M059J (cell line): ENCODE measurements at places on chromosomes 7 and 10. TPM values are rescaled to one million over a fixed set of nuclear protein-coding genes. Genes with fewer than 3 reads are reported as not detected.

The FAM221A gene
- 5.3 and 7.0 TPM in 2 replicates for total RNA-seq

The H2BK1 gene
- not detected in 2 replicates for total RNA-seq

GRCh38 chr7:155164316-155164715 is 94.2 kb downstream of the HTR5A start:
- no peak for DNase-seq

DNA sequence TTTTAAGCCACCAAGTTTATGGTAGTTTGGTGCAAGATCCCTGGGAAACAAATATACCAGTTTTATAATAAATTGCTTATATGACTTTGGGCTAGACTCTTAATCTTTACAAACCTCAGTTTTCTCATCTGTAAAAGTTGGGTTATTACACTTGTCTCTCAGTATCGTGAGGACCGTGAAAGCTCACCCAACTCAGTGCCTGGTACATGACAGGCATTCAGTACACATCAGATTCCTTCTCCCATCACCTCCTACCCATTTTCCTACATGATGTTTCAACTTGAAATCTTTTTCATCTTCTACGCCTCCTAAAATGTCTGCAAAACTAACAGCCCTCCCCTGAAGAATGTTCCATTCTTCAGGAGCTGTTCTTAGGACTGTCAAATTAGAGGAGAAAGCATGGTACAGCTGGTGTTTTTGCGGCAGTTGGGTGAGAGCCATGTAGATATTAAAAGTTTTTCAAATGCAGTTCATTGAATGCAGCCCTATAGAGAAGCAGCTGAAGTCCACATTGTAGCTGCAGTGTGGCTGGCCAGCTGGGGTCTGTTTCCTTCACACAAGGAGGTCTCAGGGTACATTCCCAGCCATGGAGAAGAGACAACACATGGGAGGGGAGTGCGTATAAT is 812.8 kb downstream of the LRMDA start:
- DNase-seq, result no peak

DNA sequence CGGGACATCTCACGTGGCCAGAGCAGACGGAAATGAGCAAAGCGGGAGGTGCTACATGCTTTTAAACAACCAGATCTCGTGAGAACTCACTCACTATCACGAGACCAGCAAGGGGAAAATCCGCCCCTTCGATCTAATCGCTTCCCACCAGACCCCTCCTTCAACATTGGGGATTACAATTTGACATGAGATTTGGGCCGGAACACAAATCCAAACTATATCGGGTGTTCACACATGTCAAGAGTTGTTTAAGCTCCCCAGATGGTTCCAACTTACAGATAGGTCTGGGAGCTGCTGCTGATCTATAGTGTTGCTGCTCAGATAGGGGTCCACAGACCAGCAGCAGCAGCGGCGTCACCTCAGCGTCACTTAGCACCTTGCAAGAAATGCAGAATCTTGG is 194.9 kb downstream of the GPAM start:
- no peak for DNase-seq

DNA sequence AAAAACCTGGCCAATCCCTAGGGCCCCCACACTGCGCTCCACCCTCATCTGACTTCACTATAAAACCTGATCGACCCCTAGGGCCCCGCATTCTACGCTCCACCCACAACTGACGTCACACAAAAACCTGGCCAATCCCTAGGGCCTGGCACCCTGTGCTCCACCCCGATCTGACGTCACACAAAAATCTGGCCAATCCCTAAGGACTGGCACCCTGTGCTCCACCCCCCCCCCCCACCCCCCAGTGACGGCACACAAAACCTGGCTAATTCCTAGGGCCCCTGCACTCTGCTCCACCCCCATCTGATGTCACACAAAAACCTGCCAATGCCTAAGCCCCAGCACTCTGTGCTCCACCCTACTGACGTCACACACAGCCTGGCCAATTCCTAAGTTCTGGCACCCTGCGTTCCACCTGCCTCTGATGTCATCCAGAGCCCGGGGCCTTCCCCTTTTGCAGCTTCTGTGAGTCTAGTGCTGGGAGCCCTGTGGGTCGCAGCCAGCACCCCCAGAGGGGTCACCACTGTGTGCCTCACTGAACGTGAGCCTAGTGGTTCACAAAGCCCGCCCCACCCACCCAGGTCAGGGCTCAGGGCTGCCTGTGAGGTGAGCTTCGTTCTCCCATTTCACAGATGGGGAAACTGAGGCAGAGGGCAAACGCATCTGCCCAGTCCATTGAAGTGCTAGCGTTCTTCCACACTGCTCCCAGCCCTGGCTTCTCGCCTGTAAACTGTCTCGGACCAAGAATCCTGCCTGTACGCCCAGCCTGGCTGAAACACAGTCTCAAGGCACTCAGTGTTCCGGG is 40.6 kb downstream of the MICALL2 start:
- DNase-seq, result peak; percentile 51

- DNase-seq, result peak; percentile 33
Observed at GRCh38 chr10:119602241-119603095, 5.7 kb upstream of the TIAL1 start.

GRCh38 chr7:157407512-157408257 is 70.9 kb downstream of the DNAJB6 start:
- no peak for DNase-seq

DNA sequence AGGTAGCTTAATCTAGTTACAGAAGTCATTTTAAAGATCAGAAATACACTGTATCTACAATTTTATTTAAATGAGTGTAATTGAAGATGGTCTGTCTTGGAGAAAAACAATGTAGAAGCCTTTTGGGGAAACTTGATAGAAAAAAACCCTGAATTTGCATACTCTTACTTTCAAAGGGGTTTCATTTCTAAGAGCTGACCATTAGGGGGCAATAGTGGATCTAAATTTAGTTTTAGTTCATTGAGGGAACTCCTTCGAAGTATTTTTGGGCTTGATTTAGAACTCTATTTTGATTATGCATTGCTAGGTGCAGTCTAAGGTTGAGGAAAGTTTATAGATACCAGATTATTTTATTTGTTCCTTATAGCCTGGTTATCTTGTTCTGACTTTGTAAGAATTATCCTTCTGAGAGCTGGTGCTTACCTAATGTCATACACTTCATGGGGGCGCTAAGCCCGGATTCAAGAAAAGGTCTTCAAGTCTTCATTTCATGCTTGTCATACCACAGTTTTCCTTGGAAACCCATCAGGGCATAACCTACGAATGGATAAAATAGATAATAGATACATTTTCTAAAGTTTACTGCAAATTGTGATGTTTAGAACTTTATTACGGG is 69.1 kb upstream of the MXI1 start:
- peak; percentile 65 for DNase-seq
